KBM-7 (cell line): ENCODE measurements at places on chromosomes 4 and X.
A peak's percentile ranks its signal among the peaks of the same experiment; 100 is the strongest.

DNA sequence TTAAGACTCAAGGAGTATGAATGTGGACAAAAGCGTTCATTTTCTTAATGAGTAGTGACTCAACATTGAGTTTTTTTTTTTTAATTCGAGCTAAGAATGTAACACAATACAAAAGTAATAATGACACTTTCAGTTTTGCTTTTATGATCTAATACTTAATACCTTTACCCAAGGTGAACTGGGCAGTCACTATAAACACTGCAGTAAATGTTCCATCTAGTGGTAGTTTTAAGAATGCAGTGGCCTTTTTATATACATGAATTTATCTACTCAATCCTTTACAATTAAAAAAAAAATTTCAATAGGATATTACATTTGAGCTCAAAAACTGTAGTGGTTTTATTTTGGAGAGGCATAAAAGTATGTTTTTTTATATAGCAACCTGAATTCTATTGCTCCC, 33.9 kb downstream of the PDK3 start:
- peak; percentile 41 for DNase-seq

DNA sequence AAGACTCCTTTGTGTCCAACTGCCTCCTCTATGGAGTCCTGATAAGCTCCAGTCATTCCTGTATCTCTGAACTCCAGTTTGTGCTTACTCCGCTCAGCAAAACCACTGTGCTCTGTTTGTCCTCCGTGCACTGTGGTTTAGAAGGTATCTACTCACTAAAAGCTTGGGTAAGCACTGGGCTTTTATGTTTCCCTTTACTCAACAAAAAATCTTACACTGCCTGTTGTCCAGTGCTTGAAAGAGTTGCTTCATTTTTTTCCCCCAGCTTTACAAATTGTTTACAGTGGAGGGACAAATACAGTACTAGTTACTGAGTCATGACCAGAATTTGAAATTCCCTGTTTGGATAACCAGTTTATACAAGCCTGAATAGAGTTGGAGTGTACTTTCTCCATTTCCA, 545.3 kb upstream of the FAT1 start:
- no peak for DNase-seq

GRCh38 chrX:12972243-12972642, 2.7 kb upstream of the TMSB4X start:
- DNase-seq: no peak

- no peak for DNase-seq
These were observed 85.0 kb upstream of the CPEB2 start for GRCh38 chr4:14917298-14917633.

- no peak for DNase-seq
These were observed 195.2 kb downstream of the KDR start for GRCh38 chr4:54930226-54930625.

- no peak for DNase-seq
These were observed 68.5 kb upstream of the DDX60 start for GRCh38 chr4:168387091-168387490.

GRCh38 chrX:19682712-19683331, 167.5 kb upstream of the MAP3K15 start:
- DNase-seq: peak; percentile 71

DNA sequence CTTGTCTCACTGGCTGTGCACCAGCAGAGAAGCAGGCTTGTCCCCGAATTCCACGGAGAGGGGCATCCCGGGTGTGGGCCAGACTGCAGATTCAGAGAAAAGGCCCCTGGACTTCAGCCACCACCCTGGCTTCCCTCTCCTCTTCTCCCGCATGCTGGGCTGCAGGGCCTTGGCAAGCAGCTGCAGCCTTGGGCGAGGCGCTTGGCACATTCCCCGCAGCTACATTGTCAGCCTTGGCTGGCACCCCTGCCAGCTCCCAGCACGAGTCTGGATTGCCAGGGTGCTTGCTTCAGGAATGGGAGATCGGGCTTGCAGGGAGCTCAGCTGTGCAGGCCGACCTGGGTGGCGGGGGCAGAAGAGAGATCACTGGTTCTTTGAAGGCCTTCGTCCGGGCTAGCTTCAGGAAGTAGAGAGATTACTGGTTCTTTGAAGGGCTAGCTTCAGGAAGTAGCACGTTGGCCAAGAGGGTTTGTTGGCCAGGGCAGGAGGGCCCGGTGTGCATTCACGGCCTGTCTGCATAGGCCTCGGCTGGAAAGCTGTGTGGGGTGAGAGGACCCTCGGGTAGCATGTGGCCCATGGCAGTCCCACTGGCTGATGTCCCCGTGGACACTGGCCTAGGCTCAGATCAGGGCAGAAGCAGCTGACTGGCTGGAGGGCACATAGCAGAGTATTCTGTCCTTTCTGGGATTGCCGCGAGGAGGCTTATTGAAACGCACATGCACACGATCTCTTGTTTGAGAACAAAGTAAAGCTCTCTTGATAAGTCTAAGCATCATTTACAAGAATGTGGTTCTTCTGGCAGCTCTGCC, 2.7 kb downstream of the ABCD1 start:
- DNase-seq: peak; percentile 31

- no peak for DNase-seq
These were observed 27.0 kb downstream of the GYPA start for GRCh38 chr4:144113546-144113945.

DNA sequence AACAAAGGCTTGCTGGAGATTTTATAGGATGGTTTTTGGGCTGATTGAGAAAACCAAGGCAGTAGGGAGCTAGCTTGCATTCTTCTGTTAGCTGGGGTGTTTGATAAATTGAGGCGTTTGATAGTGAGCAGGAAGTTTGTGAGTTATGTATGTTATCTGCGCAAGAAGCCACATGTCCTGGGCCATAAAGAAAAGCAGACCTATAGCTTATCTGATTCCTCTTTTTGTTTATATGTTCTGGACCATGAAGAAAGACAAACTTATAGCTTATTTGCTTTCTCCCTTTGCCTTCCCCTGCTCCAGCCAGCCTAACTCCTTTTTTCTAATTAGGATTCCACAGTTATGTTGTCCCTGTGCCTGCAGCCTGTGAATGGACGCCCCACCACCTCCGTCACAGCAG, 9.2 kb downstream of the HNRNPH2 start:
- no peak for DNase-seq

DNA sequence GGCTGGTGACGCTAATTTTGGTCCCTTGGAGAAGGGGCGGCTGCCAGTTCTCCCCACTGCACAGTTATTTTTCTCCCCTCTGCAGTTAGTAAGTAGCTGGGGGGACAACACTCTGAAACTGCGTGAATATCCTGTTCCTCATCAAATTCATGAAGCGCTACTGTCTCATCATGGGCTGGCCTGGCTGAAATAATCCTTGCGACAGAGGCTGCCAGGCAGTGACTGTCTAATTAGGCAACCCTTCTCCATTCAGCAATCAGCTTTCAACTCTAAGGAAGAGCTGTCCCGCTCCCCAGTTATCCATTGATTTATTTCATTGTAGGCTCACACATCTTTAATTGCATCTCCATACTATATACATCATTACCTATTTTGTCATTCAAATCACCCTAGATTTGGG, 8.2 kb downstream of the SH3TC1 start:
- DNase-seq: no peak

DNA sequence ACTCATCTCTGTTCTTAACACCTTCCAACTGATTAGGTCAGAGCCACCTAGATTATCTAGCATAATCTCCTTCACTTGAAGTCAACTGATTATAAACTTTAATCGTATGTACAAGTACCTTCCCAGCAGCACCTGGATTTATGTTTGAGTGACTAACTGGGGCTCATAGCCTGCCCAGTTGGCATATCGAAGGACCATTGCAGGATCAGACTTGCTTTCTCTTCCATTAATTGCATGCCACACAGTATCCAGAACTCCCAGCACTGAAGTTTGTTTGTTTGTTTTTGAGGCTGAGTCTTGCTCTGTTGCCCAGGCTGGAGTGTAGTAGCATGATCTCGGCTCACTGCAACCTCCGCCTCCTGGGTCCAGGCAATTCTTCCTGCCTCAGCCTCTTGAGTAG, 27.9 kb downstream of the GRK4 start:
- no peak for DNase-seq

DNA sequence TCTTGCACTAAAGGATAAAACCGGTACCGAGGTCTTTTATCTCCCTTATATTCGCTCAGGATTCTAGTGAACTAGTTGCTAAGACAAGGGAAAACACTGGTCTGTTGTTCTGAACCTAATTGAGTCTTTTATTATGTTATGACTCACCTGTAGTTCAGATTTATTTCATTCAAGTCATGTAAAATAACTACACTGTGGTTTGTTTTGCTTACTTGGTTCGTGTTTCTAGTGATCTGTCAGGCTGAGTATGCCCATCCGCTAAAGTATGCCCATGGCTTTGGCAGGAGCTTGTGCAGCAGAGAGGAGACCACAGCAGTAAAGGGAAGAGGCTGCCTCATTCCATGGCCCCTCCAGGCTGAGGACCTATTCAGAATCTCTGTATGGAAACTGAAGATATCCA, 126.1 kb downstream of the AFF1 start:
- DNase-seq: no peak

- DNase-seq: no peak
These were observed at the start of gene UGT2A2 for GRCh38 chr4:69639542-69639941. UGT2A2 (minus strand) TSS chr4:69639642; CDS start chr4:69639640, 2 bp downstream.

DNA sequence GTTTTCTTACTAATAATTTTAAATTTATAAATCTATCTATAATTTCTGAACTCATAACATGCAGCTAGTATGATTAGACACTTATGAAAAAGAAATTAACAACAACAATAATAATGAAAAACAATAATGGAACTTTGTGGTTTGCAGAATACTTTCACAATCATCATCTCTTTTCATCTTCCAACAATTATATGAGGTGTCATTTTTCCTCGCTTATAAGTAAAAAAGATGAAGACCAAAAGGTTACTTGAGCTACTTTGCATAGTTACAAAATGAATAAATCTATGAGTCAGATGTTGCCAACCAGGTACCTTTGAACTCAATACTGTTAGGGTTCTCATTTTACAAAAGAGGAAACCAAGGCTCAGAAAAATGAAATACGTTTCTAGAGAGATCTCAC, 98.5 kb upstream of the ELOVL6 start:
- DNase-seq: no peak

GRCh38 chr4:146787731-146788130, 149.0 kb downstream of the POU4F2 start:
- no peak for DNase-seq

DNA sequence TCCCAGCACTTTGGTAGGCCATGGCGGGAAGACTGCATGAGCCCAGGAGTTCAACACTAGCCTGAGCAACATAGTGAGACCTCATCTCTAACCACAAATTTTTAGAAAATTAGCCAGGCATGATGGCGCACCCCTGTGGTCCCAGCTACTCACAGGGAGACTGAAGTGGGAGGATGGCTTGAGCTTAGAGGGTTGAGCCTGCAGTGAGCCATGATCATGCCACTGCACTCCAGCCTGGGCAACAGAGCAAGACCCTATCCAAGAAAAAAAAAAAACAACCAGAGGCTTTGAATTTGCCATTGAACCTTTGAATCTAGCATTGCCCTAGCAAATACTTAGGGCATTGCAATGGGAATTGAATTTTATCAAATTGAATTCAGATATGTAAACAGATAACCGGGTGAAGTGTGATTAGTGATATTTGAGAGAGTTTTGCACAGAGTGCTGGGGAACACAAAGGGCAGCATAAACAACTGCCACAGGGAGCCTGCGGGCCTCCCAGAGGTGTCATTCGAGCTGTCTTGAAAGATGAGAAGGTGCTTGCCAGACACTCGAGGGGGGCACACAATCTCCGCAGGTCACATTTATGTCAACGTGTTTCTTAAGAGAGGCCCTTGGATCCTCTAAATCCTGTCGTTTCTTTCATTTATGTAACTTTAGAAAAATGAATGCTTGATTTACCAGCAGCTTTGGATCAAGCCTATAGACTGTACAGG, 200.3 kb downstream of the AASDH start:
- DNase-seq: no peak

DNA sequence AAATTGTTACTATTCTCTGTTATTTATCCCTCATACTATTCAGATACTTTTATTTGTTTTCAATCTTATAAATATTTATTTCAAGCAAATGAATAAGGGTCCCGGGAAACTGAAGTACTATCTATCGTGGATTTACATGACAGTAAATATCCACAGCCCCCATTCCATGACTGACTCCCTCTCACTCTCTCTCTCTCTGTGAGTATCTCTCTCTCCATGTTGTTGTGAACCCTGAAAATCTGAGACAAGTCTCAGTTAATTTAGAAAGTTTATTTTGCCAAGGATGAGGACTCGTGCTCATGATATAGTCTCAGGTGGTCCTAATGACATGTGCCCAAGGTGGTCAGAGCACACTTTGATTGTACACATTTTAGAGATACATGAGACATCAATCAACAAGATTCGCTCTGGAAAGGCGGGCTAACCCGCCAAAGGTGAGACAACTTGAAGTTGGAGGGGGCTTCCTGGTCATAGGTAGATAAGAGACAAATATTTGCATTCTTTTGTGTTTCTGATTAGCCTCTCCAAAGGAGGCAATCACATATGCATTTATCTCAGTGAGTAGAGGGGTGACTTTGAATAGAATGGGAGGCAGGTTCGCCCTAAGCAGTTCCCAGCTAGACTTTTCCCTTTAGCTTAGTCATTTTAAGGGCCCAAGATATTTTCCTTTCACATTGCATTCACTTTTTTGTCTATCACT, 986.4 kb downstream of the NLGN4X start:
- no peak for DNase-seq

DNA sequence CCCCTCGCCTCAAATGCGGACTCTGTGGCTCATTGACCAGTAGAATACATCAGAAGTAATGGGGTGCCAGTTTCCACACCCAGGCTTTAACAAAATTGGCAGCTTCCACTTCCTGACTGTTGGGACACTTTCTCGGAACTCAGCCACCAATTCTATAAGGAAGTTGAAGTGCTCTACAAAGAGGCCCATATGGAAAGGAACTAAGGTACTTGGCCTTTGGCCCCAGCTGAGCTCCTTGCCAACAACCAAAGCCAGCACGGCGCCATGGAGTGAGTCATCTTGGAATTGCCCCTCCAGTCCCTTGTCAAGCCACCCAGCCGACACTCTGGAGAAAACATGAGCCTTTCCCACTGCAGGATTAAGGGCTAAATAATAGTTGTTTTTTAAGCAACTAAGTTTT, 262.2 kb upstream of the INTU start:
- peak; percentile 19 for DNase-seq

DNA sequence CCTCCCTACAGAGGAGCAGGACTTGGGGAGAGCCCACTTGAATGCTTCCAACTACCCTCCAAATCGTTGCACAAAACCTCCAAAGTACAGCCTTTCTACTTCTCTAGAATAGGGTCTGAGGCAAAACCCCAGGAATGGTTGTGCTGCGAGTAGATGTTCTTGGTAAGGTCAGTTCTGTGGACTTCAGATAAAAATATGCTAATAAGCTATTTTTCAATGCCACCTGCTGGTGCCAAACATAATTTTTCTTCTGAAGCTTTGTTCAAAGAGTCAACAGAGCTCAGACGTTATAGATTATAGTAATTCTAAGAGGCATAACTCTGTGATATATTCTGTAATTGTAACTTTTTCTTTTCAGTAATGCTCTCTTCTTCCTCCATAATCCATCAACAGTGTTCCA, 425.7 kb downstream of the GPAT3 start:
- peak; percentile 2 for DNase-seq

DNA sequence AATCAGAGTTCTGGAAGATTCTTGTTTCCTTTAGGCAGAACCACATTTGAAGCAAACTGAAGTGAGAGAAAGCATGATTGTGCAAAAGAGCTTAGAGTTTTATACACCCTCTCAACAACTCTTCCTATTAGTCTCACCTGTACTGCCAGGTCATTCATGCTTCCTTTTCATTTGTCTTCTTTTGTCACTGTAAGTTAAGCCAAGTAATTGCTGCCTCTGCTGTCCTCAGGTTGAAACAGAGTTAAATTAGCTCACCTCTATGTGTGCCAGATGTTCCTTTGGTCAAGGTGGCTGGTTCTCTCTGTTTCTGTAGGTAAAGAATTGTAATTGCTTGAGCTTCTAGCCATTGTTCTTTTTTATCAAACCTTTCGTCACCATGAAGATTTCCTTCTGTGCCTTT, 41.1 kb upstream of the HPGD start:
- no peak for DNase-seq
